A549 treated with CpdA at 1 μM for 4 hours (cell line): ENCODE measurements at places on chromosomes 12 and 14. TPM values are rescaled to one million over a fixed set of nuclear protein-coding genes. Genes with fewer than 3 reads are reported as not detected.

The CLEC14A gene
- not detected in 5 replicates for total RNA-seq

The RNASE2 gene
- not detected in 5 replicates for total RNA-seq

The FOXA1 gene
- total RNA-seq: 9.4 to 11.9 TPM (median 11.3 TPM) in 5 replicates

The AICDA gene
- total RNA-seq: 0.08 to 0.20 TPM (median 0.15 TPM) in 5 replicates

The NOVA1 gene
- 4.9 to 6.4 TPM (median 5.7 TPM) in 5 replicates for total RNA-seq

The CCDC91 gene
- 18.6 to 30.8 TPM (median 23.3 TPM) in 5 replicates for total RNA-seq

The GRIP1 gene
- total RNA-seq: 0.71 to 6.3 TPM (median 4.1 TPM) in 5 replicates

The KRT75 gene
- 0.19 to 0.29 TPM (median 0.23 TPM) in 5 replicates for total RNA-seq

The ABHD4 gene
- total RNA-seq: 53.4 to 58.0 TPM (median 55.3 TPM) in 5 replicates

The STX2 gene
- 18.8 to 26.8 TPM (median 21.6 TPM) in 5 replicates for total RNA-seq

The CCDC175 gene
- not detected in 5 replicates for total RNA-seq

The CACNA1C gene
- total RNA-seq: 0.03 to 0.09 TPM (median 0.08 TPM) in 4 of 5 replicates, not detected in the other

The ZNF385A gene
- total RNA-seq: 14.3 to 21.0 TPM (median 18.8 TPM) in 5 replicates

The BMAL2 gene
- 22.3 to 32.6 TPM (median 26.0 TPM) in 5 replicates for total RNA-seq

The GDF3 gene
- total RNA-seq: not detected in 5 replicates

The SPIC gene
- not detected in 5 replicates for total RNA-seq

The APOF gene
- not detected in 5 replicates for total RNA-seq

The IFNG-AS1 gene
- total RNA-seq: not detected in 5 replicates

The CLEC2B gene
- total RNA-seq: 1.4 to 3.0 TPM (median 1.9 TPM) in 5 replicates

The KRT6C gene
- total RNA-seq: not detected in 5 replicates

The KTN1 gene
- total RNA-seq: 105 to 157 TPM (median 114 TPM) in 5 replicates

The SERPINA4 gene
- not detected in 5 replicates for total RNA-seq

The KRT3 gene
- 0.03 to 0.10 TPM in 2 of 5 replicates, not detected in the others for total RNA-seq

The VWF gene
- 0.09 to 0.48 TPM (median 0.15 TPM) in 5 replicates for total RNA-seq

The SELPLG gene
- 0.44 to 1.1 TPM (median 1.0 TPM) in 5 replicates for total RNA-seq

The PRPH gene
- total RNA-seq: 0.77 to 1.6 TPM (median 1.1 TPM) in 5 replicates

The TMEM30B gene
- total RNA-seq: 0.05 to 0.17 TPM (median 0.13 TPM) in 5 replicates

The SLC24A4 gene
- 0.09 to 0.34 TPM (median 0.18 TPM) in 5 replicates for total RNA-seq

The PAX9 gene
- 1.8 to 2.7 TPM (median 2.3 TPM) in 5 replicates for total RNA-seq

The MIPOL1 gene
- 1.4 to 3.4 TPM (median 3.0 TPM) in 5 replicates for total RNA-seq
